Astrocyte (in vitro differentiated cells and primary cell): ENCODE measurements at places on chromosomes 2 and 18. TPM values are rescaled to one million over a fixed set of nuclear protein-coding genes. Genes with fewer than 3 reads are reported as not detected.
A peak's percentile ranks its signal among the peaks of the same experiment; 100 is the strongest.

DNA sequence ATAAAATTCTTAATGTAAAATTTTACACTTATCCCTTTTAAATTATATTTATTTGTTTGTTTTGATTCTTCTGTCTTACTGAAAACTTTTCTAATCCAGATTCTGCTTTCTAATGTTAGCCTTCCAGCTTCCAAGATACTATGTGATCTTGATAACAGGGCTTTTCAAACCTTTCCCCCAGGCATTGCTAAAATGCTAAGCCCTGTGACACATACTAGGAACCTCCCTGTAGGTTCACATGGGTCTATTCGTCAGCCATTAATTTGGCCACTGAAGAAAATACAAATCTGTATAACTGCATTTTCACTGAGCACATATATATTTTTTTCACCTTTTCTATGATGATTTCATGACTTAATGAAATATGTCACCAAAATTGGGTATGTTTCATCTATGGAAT is 92.8 kb upstream of the MAP4K3 start:
- DNase-seq = no peak

GRCh38 chr2:162086904-162087303 is 12.9 kb upstream of the DPP4 start:
- peak; percentile 74 for DNase-seq

GRCh38 chr2:98883780-98884211 is 52.2 kb downstream of the CRACDL start:
- peak; percentile 6 for DNase-seq

- no peak for DNase-seq
Observed at GRCh38 chr2:3747032-3747654, 43.8 kb downstream of the DCDC2C start.

DNA sequence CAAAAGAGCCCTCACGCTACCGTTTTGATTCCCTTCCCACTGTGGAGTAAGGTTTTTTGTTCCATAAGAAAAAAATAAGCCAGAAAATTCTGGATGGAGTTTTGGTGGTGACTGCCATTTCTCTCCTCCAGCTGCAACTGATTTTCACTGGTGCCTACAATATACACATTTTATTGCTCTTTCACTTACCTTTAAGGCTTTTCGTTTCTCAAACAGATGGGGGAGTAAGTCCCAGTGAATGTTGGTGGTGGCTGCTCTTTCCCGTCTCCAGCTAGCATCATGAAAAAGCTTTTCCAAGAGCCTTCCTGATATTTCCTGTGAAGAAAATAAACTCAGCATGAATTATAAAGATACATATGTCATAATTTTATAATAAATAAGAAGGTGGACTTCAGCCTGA is 932.5 kb upstream of the PIK3C3 start:
- DNase-seq = no peak

DNA sequence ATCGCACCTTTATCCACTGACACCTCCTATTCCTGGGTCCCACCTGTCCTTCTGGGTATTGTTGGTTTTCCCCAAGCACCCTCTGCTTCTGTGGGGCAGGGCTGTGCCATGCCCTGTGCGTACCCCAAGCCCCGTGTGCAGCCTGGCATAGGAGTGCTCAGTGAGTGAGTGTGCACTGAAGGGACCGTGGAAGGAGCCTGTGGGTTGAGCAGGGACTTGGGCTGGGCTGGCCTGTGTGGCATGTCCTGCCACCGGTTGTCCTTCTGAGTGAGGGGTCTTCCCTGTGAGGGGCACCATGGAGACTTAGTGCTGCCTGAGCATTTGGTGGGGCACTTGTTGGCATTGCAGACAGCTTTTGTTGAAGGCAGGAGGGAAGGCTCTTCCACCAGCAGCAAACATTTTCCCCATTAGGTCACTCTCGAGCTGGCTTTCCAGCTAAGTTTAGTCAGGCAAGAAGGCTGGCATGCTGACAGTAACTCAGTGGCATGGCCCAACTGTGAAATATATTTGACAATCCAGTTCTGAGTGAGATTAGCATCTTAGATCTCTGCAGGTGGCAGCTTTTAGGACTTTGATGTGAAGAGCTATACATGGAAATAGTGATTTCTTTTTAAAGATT is 64.7 kb downstream of the LPIN1 start:
- no peak for DNase-seq

- peak; percentile 40 for DNase-seq
Observed at GRCh38 chr18:49944663-49945062, 131.3 kb upstream of the ACAA2 start.

GRCh38 chr2:225037415-225038230 is 4.6 kb downstream of the DOCK10 start:
- DNase-seq = no peak

DNA sequence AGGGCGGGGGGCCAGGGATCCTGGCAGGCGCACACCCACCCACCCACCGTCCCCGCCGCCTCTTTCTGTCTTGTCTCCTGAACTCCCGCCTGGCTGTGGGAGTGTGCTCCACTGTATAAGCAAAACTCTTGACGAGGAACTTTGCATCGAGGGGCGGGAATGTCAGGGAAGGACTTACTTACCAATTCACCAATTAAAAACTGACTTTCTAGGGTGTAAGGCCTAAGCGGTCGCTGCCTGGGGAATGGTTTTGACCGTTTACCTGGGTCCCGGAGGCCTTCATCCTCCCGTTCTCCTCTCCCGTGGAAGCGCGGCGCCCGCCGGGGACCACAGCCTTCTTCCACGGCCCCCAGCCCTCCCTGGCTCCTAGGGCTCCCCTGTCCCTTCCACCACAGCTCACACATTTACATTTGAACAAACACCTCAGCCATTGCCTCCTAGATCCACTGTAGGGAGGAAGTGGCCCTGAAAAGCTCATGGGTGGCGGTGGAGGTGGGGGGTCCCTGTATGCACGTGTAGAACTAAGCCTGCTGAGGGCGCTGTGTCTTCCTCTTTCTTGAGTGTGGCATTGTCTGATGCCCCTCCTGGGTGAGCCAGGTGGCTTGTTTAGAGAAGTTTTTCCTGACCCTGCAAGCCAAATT is 8.9 kb downstream of the ASIC4 start:
- no peak for DNase-seq

- DNase-seq = peak; percentile 94
Observed at GRCh38 chr2:205763708-205764211, 81.5 kb downstream of the NRP2 start.

DNA sequence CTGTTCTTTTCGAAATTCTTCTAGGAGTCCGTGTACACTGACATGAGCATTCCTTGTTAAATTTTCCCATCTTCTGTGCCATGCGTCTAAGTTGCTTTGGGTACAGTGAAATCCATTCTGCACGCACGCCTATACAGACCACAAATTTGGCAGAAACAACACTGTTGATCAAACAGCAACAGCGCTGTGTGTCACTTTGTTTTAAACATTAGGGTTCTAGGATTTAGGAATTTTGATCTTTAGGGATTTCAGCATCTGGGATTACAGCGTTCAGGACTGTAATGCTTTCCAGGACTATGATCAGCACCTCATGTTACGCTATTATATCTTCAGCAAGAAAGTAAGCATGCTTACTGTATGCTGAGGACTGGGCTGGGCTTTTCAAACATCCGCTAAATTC is 47.1 kb upstream of the FHL2 start:
- DNase-seq = no peak

GRCh38 chr18:76873311-76873710 is 51.0 kb downstream of the ZNF236 start:
- DNase-seq = no peak

GRCh38 chr18:23735021-23735464 is 45.8 kb downstream of the LAMA3 start:
- DNase-seq = peak; percentile 22

DNA sequence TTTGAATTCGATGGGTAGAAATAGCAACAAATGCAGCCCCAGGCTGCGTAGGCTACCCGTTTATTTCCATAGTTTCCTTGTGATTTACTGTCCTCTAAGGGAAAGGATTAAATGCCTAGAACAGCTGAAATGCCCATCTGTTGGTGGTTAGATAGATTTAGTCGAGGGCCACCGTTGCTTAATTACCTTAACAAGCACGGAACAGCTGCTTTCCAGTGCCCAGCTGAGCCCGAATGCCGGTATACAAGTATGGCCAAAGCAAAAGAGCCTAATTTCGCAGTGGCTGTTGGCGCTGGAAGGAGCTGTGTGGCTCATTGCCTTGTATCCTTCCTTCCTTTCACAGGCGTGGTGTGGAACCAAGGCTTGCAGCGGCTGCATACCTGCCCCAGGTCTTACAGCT is 109.1 kb downstream of the CABLES1 start:
- DNase-seq = no peak

- DNase-seq = no peak
Observed at GRCh38 chr2:62143696-62144095, 52.2 kb upstream of the B3GNT2 start.

GRCh38 chr2:233837694-233838229 is 16.6 kb downstream of the HJURP start:
- DNase-seq = no peak

DNA sequence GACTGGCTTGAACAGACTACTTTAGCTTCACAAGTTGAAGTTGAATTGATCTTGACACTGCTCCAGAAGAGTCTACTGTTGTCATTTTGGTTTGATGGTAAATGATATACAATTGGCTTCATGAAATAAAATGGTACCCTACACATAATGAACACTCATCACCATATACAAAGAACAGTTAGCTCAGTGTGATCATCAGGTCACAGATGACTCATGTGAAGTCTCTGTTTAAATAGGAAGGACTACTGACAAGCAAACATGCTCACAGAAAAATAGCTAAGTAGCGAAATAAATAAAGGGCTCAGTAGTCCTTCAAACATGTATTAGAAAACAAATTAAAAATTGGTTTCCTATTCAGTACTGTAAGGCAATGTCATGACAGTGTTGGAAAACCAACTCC is 96.2 kb downstream of the MEIS1 start:
- peak; percentile 22 for DNase-seq

DNA sequence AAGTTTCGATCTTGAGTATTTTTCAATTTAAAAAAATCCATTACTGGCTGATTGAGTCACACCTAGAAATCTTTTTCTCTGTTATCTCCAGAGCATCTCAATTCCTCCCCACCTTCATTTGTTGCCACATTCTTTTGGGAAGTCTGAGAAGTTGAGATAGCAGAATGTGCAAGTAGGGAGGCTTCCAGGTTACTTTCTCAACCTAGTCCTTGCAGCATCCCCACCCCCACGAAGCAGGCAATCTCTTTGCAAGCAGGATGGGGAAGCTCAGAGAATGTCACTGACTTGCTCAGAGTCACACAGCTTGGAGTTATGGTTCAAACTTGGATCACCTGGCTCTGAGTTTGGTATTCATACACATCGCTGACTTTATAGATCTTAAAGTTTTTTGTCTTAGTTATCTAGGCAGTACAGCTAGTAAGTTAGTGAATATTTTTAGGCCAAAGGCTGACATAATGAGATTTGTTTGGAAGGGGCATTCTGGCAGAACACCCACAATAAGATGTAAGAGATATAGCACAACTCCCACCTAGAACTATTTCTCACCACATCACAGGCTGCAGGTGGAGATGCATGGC is 25.9 kb upstream of the LCLAT1 start:
- DNase-seq = no peak

DNA sequence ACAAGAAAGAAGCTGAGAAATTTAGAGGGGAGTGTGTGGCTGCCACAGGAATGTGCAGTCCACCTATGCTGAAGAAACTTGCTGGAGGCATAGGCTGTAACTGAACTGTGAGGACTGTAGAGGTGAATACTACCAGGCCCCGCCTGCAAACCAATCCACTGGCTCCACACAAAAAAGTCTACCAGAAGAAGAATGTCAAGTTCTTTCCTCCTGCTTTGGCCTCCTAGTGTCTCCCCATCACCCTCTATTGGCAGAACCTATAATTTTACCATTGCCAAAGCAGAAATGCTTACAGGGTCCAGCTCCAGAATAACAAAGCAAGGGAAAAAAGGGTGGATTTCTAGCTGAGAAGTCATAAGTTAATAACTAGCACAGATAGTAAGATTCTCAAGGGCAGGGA is 5.9 kb upstream of the ATP5MC3 start:
- no peak for DNase-seq

- peak; percentile 43 for DNase-seq
Observed at GRCh38 chr2:158391876-158392275, 64.7 kb downstream of the CCDC148 start.

GRCh38 chr2:165818920-165819319 is 24.9 kb upstream of the GALNT3 start:
- DNase-seq = no peak

- DNase-seq = peak; percentile 61
Observed at GRCh38 chr2:202149936-202150335, 76.9 kb downstream of the KIAA2012 start.

DNA sequence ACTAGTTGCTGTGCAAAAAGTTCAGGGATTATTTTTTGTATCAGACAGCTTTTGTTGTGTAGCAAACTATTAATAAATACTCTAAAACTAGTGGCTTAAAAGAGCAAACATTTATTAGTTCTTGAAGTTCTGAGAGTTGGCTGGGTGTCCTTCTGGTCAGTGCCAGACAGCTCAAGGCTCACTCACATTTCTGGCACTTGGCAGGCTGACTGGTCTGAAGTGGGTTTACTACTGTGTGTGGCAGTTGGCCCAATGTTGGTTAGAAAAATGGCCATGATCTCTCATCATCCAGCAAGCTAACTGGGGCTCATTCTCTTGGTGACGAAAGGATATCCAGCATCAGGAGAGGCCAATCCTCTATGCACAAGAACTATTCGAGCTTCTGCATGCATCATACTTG is 71.4 kb upstream of the ZNF385B start:
- peak; percentile 6 for DNase-seq

- DNase-seq = no peak
Observed at GRCh38 chr2:165287094-165287778, 48.0 kb downstream of the SCN2A start.

DNA sequence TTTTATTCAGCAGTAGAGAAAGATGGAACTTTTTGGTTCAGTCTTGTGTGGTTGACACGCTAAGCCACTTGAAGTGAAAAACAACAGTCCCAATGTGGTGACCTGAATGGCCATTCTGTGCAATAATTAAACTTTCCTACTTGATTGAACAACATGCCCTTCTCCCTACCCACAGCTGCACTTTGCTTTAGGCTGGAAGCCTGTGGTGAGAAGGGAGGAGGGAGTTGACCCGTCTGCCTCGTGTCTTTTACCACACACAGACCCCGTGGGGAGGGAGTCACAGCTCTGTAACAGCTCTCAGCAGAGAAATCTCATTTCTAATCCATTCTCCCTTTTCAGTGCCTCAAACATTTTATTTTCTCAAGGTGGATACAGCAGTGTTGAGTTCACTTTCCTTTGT is 138.2 kb upstream of the PKDCC start:
- DNase-seq = no peak

The GRB14 gene
- 8.6 and 11.1 TPM in 2 replicates for total RNA-seq

The EGR4 gene
- total RNA-seq = not detected in 2 replicates

The CTNNA2 gene
- 3.9 and 4.3 TPM in 2 replicates for total RNA-seq

The SERPINB2 gene
- total RNA-seq = 0.60 and 1.7 TPM in 2 replicates

The PCARE gene
- total RNA-seq = not detected in 2 replicates

The SERPINB3 gene
- total RNA-seq = not detected in 2 replicates

The CARF gene
- total RNA-seq = 3.6 and 5.3 TPM in 2 replicates

The CPS1 gene
- total RNA-seq = 5.8 and 8.0 TPM in 2 replicates

The PID1 gene
- 10.7 and 13.6 TPM in 2 replicates for total RNA-seq

The SNORC gene
- total RNA-seq = 2.1 and 3.1 TPM in 2 replicates

The RAX gene
- not detected in 2 replicates for total RNA-seq

The CRYGC gene
- total RNA-seq = not detected in 2 replicates

The FAM98A gene
- 94.1 and 106 TPM in 2 replicates for total RNA-seq
